ENCODE measurements at places on chromosomes 12 and 14.

GRCh38 chr12:86148071-86148470, 108.1 kb downstream of the MGAT4C start:
- DNase-seq: no peak

- peak; percentile 14 for DNase-seq
Observed at GRCh38 chr12:70549340-70550179, 87.7 kb downstream of the PTPRB start.

GRCh38 chr14:92988786-92989755, 66.1 kb downstream of the CHGA start:
- no peak for DNase-seq

GRCh38 chr14:74246542-74246941, 7.3 kb downstream of the VSX2 start:
- no peak for DNase-seq

DNA sequence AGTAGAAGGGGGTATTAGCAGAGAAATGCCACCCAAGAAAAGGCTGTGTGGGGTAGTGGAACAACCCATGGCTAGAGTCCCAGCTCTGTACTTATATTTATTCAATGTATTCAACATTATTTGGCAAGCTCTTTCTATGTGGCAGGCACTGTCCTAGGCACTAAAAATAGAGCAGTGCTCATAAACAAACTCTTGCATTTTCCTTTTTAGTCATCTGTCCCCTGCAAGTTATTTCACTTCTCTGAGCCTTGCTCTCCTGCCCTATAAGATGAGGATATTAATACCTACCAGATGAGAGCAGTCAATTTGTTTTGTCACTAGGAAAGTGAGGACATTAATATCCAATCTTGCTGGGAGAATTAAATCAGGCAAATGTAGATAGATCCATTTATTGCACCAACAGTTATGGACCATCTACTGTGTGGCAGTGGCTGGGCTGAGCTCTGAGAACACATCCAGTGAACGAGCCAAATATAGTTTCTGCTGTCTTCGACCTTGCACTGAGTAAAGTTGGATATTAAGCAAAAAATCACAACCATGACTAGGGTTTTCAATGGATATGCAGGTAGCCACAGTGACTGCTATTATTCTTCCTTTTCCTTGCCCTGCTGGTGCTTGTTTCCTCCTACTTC, 314.3 kb upstream of the TBX3 start:
- DNase-seq: no peak

All from endodermal cell (in vitro differentiated cells).